Activated CD4-positive, alpha-beta T cell treated with anti-CD3 and anti-CD28 coated beads, Interleukin-2, Interleukin-6, amounts not matched to agents 100 ng/mL and 50 ng/mL, durations not matched to agents 16 hours and 8 hours (primary cell): ENCODE measurements at places on chromosomes 4 and X.

DNA sequence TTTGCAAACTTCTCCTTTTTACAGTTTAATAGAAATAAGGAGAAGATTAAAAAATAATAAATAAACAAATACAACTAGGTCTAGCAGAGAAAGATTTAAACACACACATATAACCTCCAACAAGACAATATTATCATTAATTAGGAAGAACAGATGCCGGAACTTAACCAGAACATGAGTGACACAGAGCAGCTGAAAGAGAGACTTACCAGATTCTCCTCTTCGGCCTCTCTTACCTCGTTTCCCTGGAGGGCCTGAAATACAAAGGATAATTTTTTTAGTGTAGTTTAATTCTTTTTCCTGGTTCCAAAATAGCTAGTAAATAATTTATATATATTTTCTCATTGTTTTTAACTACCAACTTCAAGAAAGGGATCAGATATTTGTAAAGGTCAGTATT lies 252.5 kb downstream of the COL25A1 start:
- no peak for DNase-seq

- peak; percentile 4 for DNase-seq
These were observed 47.4 kb downstream of the ACSL4 start for GRCh38 chrX:109685656-109686078.

- DNase-seq: no peak
These were observed 47.2 kb downstream of the MAP7D3 start for GRCh38 chrX:136203951-136204350.

GRCh38 chr4:5037553-5038551 lies 13.4 kb upstream of the STK32B start:
- no peak for DNase-seq

- DNase-seq: no peak
These were observed 18.0 kb downstream of the DOK7 start for GRCh38 chr4:3481113-3481531.

GRCh38 chr4:112513971-112514646 lies 1.9 kb downstream of the NEUROG2 start:
- DNase-seq: no peak
